ENCODE measurements at places on chromosomes 2 and 18.

DNA sequence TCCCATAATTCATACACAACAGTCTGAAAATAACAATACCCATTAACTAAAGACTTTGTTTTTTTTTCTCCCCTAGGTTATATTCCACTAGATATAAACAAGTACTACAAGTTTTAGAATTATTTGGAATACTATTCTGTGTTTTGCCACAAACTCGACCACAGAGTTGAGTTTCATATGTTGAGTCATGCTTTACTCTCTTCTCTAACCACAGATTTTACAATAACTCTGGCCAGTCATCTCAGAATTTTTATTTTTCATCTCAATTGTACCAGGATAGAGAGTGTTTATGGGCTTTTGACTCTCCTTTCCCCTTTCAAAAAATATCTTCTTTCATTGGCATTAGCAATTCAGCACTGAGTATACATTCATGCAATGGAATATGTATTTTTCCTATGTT, 348.7 kb upstream of the GALNT5 start:
- DNase-seq: no peak

GRCh38 chr2:199356412-199356811, 101.3 kb downstream of the SATB2 start:
- DNase-seq: no peak

GRCh38 chr2:55425431-55425831, 5.8 kb upstream of the CCDC88A start:
- DNase-seq: no peak

DNA sequence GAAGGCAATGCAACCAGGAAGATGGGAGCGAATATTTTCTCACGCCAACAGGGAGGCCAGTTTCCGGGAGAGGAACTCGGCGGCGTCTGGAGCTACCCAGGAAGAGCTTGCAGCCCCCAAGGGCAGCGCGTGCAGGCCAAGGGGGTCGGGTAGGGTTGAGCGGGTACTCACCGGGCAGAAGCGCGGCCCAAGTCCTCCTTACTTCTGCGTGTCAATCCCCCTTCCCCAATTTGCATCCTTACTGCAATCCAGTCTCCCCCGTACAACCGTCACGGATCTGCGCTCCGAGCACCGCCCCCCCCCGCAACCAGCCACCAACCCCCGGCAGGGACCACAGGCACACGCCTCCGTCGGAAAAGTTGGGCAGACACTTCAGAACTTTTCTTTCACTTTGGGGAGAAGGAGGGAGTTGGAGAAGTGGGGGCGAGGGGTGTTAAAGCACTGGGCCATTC, 1.3 kb downstream of the ATP8B1 start:
- DNase-seq: no peak

DNA sequence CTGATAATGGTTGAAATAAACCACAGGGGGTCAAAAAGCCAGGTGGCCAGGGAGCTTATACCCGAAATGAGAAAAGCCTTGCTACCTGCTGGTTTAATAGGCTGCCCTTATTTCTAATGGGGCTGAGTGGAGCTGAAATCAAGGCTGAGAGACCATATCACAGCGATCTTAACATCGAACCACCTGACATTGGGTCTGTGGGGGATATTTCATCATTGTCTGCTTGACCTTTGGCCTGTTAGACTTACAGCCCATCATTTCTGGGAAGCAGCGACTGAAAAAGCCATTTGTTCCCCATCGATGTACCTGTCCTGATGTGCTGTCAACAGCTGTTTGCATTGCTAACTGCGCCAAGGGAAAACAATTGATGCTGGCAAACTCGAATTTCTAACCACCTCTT, 199.7 kb upstream of the SLC14A2 start:
- DNase-seq: no peak

DNA sequence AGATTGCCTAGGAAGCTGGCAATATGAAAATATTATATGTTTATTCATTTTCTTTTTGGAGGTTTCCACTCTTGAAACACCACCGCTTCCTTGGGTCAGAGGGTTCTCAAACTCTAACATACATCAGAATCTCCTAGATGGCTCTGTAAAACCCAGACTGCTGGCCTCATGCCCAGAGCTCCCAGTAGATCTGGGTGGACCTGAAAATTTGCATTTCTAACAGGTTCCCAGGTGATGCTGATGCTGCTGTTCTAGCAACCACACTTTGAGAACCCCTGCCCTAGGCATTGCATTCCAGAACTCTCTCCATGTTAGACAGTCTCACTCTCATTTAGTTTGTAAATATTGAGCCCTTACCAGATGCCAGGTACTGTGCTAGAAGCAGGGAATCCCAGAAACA, 139.4 kb downstream of the FAM210A start:
- DNase-seq: no peak

- DNase-seq: no peak
These were observed 8.7 kb upstream of the B3GNT2 start for GRCh38 chr2:62187246-62187645.

- DNase-seq: no peak
These were observed 4.7 kb upstream of the NPC1 start for GRCh38 chr18:23591011-23591410.

GRCh38 chr2:55173438-55174054, 58.5 kb downstream of the CLHC1 start:
- no peak for DNase-seq

GRCh38 chr18:63141778-63142176, 177.8 kb downstream of the BCL2 start:
- no peak for DNase-seq

- DNase-seq: no peak
These were observed 35.9 kb downstream of the SPRED2 start for GRCh38 chr2:65396348-65397026.

- DNase-seq: no peak
These were observed 101.8 kb downstream of the C2orf74 start for GRCh38 chr2:61263830-61264229.

DNA sequence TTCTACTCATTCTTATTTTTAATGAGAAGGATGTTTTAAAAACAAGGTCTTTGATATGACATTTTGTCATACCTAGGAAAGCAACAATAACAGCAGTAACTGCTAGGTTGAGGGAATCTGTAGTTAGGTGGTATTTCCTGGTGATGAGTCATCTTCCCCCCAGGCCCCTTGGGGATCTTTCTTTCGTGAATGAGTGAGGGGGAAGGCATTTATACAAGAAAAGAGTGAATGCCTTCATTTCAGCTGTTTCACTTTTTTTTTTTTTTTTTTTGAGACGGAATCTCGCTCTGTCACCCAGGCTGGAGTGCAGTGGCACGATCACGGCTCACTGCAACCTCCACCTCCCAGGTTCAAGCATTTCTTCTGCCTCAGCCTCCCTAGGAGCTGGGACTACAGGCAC, 108.6 kb downstream of the MAP4K4 start:
- no peak for DNase-seq

- DNase-seq: no peak
These were observed 14.2 kb upstream of the L3MBTL4 start for GRCh38 chr18:6428851-6429395.

DNA sequence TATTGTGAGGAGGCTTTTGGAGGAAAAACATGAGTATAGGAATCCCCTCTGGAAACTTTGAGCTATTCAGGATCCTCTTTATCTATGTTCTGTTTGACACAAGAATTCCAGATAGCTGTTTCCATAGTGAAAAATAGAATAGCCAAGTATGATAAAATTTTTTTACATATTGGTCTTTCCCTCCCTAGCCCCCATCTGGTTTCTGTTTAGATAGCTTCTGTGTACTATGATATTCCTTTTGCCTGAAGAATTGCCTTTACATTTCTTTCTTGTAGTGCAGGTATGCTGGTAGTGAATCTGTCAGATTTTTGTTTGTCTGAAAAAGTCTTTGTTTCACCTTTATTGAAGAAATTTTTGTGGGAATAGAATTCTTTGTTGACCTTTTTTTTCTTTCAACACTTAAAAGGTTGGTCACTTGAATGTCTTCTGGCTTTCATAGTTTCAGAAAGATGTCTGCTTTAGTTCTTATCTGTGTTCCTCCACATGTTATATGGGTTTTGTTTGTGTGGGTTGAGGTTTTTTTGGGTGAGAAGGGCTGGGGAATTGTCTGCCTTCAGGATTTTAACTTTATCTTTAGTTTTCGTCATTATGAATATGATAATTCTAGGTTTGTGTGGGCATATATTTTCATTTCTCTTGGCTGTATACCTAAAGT, 29.9 kb upstream of the FBLN7 start:
- DNase-seq: no peak

DNA sequence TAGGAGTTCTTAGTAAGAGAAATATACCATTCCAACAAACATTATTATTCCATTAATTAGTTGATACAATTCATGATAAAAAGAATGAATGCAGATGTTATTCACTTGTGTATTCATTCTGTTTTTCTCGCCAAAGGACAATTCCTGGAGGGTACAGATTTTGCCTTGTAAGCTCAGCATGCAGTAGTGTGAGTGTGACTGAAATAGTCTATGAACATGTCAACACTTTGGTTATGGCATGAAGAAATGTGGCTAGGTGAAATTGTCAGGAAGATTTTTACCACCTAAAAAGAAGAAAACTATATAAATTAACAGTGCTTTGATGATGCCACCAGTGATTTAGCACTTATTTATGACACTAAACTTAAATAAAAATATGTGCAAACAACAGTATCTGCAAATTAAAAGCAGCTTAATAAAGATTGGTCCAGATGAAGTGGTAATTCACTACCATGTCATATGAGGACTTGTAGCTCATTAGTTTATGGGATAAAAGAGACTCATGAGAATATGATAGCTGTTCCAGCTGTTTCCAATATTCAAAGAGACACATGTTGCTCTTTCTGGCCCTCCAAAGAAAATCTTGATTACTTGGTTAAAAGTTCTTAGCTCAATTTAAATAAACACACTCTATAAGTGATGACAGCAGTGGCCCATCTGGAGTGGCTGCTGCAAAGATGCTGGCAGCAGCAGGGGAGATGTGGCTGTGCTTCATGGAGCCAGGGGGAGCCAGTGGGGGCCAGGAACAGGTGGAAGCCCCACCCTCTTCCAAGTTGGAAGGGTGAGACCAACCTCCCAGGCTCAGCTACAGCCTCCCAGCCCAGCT, 165.0 kb downstream of the CDH19 start:
- no peak for DNase-seq

DNA sequence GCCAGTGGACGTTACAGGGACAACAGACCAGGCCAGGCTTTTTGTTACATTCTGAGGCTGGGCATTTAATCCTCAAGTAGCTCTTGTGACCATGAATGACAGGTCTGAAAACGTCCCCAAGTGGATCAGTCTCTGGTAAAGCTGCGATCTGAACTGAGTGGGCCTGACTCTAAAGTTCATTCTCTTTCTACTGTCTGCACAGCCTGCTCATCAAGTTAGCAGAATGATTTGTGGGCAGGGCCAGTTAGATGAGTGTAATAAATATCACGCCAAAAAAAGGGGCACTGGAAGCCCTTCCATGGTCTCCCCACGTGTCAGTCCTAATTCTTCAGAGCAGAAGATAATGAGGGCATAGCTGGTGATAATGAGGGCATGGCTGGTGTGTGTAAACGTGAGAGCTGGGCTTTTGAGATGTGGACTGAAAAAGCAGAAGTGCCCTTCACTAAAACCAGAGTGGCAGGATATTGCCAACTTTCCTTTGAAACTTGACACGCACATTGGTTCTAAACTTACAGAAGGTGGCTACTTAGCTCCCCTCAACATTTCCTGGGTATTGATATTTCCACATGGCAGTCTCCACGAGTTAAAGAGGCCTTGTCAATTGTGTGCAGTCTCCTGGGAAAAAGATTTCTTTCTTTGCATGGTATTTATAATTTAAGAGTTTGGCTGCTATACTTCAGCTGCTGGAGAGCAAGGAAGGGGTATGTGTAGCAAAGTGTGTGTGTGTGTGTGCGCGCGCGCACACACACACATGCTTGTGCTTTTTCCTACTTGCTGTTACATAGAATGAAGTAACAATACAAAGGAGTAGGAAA, 72.7 kb upstream of the LYPD6B start:
- no peak for DNase-seq

GRCh38 chr2:38960609-38961320, 71.1 kb downstream of the ARHGEF33 start:
- DNase-seq: no peak

DNA sequence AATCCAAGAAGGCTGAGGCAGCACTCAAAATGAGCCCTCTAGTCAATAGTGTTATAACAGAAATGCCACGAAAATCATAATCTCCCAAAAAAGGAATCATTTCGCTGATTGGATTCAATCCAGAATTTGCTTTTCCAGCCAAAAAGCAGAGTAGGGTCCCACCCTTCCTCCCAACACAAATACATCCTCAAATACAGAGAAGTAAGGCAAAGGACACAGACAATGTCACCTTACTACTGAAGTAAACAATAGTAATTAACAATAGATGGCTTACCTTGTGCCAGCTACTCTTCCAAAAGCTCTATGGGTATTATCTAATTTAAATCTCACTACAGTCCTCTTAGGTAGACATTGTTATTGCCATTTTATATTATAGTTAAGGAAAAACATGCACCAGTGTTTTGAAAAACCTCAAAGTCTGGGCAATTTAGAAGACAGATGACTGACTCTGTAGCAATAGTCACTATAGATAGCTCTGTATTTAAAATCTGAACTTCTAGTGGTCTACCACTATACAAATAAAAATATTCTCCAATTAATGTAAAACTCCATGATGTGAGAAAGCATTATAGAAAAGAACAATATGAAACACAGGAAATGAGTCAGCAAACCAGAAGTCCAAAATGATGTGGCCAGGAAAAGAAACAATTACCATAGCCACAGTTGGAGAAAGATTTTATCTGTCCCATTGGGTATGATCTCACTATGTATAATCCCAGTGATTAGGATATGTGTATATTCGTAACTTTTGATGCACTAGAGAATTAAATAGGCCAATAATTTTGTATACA, 305.0 kb upstream of the ERBB4 start:
- no peak for DNase-seq

DNA sequence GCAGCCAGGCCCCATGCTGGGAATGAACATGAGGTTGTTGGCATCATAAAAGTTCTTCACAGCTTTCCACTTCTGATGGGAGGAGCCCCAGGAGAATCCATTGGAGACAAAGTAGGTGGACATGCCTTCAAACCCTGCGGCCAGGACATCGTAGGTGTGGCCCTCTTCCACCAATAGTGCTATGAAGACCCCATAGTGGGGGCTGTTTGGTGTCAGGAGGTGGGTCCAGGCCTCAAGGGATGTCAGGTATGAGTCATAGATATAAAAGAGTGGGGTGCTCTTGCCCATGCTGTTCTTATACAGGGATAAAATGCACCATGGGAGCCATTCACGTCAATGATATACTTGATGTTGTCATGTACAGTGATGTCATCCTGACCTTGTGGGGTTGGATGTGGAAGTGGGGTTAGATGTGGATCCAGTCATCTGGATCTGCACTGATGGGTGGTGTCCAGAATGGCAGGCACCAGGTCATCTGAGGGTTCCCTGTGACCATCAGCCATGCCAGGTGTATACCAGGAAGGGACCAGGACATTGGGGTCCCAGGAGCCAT, 22.1 kb upstream of the MCM6 start:
- no peak for DNase-seq

DNA sequence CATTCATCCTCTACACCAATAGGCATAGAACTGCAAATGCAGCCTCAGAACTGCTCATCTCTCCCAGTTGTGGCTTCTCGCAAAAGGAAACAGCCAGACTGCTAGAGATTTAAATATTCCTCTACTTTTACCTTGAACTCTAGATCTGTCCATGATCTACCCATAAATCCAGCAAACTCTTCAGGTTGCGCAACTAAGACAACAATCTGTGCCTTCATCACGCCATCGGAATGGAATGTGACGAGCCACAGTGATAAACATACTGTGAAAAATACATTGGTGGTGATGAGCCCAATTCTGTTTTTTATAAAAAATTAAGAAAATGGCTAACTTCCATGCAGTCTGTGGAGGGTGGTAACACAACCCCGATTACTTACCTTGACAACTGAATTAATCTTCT, 626.7 kb downstream of the LRRTM4 start:
- no peak for DNase-seq

Measured in cerebellar cortex (tissue), 1 donor.